ENCODE measurements at places on chromosomes 2 and 18.

DNA sequence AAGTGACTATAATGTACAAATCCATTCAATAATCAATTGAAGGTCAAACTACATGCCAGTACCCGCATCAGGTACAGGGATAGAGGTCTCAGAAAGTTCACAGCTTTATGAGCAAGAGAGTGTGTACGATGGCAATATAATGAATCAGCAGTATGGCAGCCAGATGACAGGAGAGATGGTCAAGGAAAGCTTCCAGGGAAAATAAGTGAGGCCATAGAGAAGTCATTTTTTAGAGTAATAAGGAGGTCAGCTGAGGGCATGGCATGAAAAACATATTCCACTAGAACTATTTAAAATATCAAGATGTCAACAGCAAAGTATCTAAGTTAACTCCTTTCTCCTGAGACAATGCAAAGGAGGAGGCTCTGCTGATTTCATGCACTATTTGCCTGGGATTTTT is 108.0 kb downstream of the SLC8A1 start:
- DNase-seq, result peak; percentile 94

DNA sequence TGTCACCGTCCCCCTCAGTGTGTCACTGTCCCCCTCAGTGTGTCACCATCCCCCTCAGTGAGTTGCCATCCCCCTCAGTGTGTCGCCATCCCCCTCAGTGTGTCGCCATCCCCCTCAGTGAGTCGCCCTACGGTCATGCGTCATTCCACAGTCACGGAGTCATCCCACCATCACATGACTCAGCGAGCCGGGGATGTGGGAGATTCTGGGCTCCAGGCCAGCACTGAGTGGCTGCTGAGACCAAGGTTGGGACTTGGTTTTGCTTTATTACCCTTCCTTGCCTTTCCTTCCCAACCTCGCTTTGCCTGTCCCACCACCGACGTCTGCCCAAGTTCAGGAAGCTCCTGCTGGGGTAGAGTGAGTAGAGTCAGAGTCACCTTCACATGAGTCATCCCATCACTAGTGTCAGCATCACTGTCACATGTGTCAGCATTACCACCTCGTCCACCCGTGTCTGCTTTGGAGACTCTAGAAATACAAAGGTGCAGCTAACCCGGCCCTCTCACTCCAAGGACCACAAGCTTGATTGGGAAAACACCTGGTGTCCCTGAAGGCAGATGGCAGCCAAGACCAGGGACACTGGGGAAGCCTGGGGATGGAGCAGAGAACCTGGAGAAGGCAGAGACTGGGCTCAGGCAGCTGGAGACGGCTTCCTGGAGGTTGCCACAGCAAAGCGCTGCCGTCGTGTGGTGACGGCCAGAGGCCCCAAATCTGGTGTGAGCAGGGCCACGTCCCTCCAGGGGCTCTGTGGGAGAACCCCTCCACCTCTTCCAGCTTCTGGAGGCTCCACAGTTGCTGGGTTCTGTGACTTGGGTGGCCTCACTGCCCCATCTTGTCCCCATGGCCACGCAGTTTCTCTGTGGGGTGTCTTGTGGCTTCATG is 485.2 kb upstream of the SALL3 start:
- no peak for DNase-seq

- DNase-seq, result no peak
Observed at GRCh38 chr2:233101141-233101540, 41.0 kb downstream of the INPP5D start.

- DNase-seq, result no peak
Observed at GRCh38 chr2:170502361-170503130, 212.6 kb upstream of the SP5 start.

DNA sequence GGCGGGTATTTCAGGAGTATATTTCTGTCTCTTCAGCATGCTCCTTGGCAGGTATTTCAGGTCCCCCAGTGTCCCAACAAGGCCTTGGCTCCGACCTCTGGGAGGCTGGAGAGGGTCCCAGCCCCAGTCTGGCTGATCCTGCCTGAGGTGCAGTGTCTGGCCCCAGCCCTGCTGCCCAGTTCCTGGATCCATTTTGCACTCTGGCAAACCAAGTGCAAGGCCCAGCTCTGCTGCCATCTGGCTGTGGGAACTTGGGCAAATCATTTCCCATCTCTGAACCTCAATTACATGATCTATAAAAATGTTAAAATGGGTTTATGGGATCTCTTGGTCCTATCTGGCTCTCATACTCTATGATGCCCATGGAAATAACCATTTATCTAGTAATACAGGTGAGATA is 63.6 kb downstream of the ZBTB7C start:
- peak; percentile 7 for DNase-seq

DNA sequence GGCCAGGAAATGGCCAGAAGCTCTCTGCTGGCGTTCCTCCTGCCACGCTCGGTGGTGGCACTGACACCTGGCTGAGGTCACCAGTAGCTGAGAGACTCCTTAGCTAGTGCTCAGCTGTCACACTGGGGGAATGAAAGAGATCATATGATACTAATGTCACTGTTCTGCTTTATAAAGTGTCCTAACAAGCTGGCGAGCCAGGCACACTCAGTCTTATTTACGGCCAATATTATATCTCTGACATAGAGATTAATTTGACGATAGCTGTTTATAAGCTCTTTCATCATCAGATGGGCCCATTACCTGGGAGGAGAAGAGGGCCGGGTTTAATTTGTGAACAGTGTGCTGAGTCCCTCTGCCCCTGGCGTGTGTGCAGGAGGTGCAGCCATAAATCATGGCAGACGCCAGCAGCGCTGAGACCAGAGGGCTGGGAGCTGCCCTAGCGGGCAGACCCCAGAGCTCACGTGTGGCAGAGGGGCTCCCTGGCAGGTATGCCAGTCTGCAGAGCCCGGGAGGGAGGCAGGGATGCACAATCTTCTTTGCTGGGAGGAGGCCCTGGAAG is 246.5 kb downstream of the HAUS1 start:
- DNase-seq, result no peak

DNA sequence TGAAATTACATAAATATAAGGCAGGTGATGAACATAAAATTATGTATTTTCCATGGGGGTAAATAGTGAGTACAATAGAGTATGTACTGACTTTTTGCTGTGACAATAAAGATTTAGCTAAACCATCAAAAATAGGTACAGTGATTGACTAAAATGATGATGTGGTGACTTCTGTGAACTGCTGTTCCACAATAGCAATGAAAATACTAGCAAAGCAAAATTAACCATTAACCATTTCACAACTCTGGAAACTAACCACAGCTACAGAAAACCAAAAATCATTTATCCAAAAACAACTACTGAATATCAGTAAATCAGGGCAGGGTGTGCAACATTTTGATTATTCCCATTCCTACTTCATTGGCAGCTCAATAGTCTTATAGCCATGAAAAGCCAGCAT is 161.4 kb upstream of the GYPC start:
- DNase-seq, result no peak

DNA sequence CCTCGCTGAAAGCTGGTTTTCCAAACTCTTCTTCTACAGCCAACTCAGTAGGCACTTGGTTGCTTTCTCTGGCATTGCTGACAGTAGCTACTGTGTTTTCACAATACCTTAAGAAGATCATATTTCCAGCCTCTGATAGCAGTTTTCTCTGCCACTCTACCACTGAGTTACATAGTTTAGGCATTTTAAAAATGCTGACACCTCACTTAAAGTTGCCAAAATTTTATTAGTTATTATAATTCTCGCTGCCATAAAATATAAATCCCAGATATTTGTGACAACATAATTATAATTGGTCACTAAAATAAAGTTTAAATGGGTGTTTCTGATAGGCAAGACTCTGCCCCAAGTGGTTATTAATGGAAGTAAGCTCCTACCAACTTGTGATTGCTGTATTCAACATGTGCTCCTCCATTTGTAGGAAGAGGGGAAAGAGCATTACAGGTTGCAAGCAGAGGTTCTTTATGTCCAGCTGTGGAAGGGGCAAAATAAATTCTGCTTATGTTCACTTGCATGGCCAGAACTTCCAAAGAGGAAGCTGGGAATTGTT is 1202.8 kb downstream of the CNTNAP5 start:
- no peak for DNase-seq

DNA sequence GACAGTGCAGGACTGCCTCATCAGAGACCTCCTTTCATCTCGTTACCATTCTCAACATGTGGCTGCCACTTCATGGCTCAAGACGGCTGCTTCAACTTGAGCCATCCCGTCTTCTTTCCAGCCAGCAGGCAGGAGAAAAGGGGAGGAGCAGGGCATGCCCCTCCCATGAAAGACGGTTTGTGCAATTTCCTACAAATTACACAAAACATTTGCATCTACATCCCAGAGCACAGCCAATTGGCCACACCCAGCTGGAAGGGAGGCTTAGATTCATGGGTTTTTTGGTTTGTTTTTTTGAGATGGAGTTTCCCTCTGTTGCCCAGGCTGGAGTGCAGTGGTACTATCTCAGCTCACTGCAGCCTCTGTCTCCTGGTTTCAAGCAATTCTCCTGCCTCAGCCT is 11.8 kb downstream of the UCN start:
- no peak for DNase-seq

- DNase-seq, result no peak
Observed at GRCh38 chr2:25268139-25268538, 73.6 kb downstream of the DNMT3A start.

GRCh38 chr2:133968446-133968845 is 285.4 kb upstream of the MGAT5 start:
- DNase-seq, result no peak

GRCh38 chr2:38279201-38279600 is 97.9 kb downstream of the ATL2 start:
- no peak for DNase-seq

- DNase-seq, result no peak
Observed at GRCh38 chr2:48929571-48930301, 174.2 kb upstream of the LHCGR start.

- no peak for DNase-seq
Observed at GRCh38 chr18:25223211-25223610, 128.8 kb downstream of the ZNF521 start.

DNA sequence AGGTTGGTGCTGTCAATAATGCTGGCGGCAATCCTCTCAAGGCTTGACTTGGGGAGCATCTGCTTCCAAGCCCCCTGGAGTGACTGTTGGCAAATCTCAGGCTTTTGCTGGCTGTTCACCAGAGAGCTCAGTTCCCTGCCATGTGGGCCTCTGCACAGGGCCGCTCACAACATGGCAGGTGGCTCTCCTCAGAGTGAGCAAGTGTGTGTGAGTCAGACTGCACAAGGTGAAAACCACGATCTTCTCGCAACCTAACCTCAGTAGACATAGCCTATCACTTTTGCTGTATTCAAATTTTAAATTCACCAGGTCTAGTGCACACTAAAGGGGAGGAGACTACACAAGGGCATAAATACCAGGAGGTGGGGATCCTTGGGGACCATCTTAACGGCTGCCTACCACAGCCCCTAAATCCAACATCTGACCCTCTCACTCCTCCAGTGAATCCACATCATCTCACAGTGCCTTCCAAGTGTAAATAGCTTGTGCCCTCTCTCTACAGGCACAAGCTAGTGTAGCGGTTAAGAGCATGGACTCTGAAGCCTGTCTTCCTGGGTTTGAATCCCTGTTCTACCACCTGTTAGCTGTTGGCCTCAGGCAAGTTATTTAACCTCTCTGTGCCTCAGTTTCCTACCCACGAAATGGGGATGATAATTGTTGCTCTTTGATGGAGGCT is 187.7 kb upstream of the CXCR4 start:
- DNase-seq, result no peak

DNA sequence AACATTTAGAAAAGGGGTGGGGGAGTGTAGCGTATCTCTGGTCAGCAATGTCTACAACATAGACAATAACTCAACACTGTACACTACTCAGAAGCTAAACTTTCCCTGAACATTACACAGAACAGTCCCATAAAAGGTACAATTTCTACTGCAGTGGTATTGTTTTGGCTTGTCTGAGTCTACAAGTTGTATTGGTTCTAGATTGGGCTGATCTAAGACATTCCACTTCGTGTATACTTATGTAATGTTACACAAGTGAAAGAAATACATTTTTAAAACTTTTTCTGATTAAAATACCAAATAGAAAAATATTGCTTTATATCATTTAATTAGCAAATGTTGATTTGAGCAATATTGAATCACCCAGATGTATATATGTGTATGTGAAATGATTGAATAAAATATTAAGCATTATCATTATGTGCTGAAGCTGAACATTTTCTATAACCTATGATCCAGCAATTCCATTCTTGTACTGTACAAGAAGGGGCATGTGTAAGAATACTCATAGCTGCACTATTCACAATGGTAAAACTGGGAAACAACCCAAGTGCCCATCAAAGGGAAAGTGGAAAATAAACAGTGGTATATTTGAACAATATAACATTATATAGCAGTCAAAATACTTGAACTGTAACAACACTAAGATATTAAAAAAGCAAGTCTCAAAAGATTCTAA is 52.4 kb downstream of the VSNL1 start:
- no peak for DNase-seq

DNA sequence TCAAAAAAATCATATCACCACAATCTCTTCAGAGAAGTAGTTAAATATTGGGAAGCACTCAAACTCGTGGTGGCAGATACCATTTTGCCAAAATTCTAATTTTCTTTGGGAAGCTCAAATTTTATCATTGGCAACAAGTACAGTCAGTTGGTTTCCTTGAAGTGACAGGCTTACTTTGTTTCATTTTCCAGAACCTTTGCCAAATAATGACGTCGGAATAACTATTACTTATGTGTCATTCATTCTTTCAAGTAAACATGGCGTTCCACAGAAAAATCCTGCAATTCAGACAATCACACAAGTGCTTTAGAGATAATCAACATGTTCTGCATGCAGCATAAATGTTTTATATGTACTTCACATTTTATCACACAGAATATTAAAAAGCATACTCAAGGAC is 5.4 kb downstream of the TTLL4 start:
- no peak for DNase-seq

DNA sequence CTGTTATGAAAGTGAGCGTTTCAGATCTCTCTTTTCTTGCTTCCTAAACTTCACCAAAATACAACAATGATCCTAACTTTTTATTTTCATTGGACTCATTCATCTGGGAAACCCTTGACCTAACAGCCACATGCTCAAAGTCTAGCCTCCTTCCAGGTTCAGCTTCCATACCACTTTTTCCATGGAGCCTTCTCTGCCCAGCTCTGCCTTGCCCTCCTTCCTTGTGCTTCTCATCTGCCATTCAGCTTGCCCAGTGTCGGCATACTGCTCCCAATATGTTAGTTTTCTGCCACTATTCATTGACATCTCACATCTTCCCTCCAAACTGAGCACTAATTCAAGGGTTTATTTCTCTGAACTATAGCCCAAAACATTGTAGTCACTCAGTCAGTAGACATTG is 214.7 kb downstream of the RAD51AP2 start:
- DNase-seq, result peak; percentile 62

- DNase-seq, result peak; percentile 62
Observed at GRCh38 chr2:146602383-146602782, 1242.4 kb upstream of the ACVR2A start.

- peak; percentile 95 for DNase-seq
Observed at GRCh38 chr2:189285962-189286645, 106.5 kb upstream of the COL5A2 start.

- DNase-seq, result no peak
Observed at GRCh38 chr2:15643791-15644585, 52.3 kb downstream of the DDX1 start.

GRCh38 chr2:235219048-235219447 is 267.2 kb downstream of the SH3BP4 start:
- no peak for DNase-seq
